Activated T-helper 1 cell treated with anti-CD3 and anti-CD28 coated beads, Interleukin-12 subunit alpha, Interleukin-12 subunit beta, Interleukin-2, Interleukin-4 antibody, amounts not matched to agents 30 ng/mL and 10 ng/mL and 1 ng/mL, durations not matched to agents 14 hours and 24 hours and 36 hours (primary cell): ENCODE measurements at places on chromosomes 3 and 15. TPM values are rescaled to one million over a fixed set of nuclear protein-coding genes. Genes with fewer than 3 reads are reported as not detected.

ALS2CL gene
- 0.10 and 0.22 TPM in 2 replicates for total RNA-seq

PCOLCE2 gene
- not detected in 2 replicates for total RNA-seq

KY gene
- not detected in 2 replicates for total RNA-seq

AMOTL2 gene
- total RNA-seq = not detected in 2 replicates

HCLS1 gene
- 234 and 235 TPM in 2 replicates for total RNA-seq

OR5K2 gene
- not detected in 2 replicates for total RNA-seq

LINGO1 gene
- not detected in 2 replicates for total RNA-seq

RHCG gene
- not detected in 2 replicates for total RNA-seq

CCR9 gene
- not detected in 2 replicates for total RNA-seq

TMIE gene
- total RNA-seq = 0.34 TPM in 1 of 2 replicates, not detected in the other
